ENCODE measurements at places on chromosomes 7 and 10.

DNA sequence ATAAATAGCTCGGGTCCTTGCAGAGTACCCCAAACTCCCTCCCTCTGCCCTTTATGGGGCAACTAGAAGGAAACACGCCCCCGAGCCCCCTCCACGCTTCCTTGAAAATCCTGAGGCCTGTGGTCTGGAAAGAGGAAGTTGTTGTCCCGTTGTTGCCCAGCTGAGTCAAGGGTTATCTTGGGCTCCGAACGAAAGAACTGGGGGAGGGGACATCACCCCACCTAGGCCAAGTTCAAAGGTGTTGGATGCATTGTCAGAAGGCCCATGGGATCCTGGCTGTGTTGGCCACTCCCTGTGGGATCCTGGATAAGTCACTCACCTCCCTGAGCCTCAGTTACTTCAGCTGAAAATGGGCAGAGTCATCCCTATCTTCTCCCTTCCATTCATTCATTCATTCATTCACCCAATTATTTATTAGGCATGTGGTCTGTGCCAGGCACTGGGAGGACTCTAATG lies at the start of gene CCL24:
TSS of gene CCL24 (minus strand) at position 26 of the 456 bp plus-strand sequence. CDS start 91 bp downstream, outside the sequence.
- DNase-seq: no peak

DNA sequence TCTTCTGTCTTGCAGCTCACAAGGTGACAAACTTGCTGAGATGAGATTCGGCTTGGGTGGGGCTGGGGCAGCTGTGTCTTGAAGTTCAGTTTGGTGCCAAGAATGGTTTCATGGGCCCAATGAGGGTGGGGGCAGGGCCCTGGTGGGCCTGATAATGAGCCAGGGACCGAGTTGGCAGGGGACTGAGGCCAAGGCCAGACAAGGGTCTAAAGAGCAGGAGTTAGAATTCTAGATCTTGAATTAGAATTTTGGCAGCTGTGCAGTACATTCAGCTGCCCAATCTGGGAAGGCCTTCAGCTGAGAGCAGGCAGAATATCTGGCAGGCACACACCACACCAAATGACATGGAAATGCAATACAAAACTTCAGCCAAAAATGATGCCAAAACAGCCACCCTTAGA lies 1.5 kb upstream of the JAZF1 start:
- DNase-seq: no peak

GRCh38 chr7:70477036-70478010 lies 654.6 kb upstream of the GALNT17 start:
- DNase-seq: no peak

DNA sequence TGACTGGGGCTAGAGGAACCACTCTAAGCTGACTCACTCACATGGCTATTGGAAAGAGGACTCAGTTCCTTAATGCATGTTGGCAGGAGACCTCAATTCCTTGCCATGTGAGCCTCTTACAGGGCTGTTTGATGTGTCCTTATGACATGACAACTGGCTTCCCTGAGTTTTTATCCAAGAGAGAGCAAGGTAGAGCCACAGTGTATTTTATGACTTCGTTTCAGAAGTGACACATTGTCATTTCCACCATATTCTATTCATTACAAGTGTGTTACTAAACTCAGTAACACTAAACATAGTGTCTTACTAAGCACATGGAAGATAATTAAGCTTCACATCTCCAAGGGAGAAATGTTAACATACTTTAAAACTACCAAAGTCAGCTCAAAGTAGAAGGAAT lies 98.2 kb downstream of the ZNF777 start:
- no peak for DNase-seq

DNA sequence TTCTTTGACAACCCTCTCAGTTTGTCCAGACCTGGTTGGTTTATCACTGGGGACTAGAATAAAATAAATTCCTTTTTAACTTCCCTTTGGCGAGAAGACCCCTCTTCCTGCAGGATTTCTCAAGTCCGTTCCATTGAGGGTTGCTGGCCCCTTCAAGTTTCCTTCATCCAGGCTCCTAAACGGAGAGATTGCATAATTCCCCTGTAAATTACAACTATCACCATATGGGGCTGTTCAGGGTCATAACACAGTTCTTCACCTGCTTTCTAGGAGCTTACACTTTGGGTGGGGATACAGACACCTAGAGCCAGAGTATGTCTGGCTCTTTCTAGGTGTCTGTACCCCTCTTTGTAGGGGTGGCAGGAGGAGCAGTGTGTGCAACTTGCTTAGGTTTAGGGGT lies 3.3 kb upstream of the COPS6 start:
- DNase-seq: no peak
